CD4-positive, alpha-beta memory T cell (primary cell): ENCODE measurements at places on chromosomes 2 and 18.

DNA sequence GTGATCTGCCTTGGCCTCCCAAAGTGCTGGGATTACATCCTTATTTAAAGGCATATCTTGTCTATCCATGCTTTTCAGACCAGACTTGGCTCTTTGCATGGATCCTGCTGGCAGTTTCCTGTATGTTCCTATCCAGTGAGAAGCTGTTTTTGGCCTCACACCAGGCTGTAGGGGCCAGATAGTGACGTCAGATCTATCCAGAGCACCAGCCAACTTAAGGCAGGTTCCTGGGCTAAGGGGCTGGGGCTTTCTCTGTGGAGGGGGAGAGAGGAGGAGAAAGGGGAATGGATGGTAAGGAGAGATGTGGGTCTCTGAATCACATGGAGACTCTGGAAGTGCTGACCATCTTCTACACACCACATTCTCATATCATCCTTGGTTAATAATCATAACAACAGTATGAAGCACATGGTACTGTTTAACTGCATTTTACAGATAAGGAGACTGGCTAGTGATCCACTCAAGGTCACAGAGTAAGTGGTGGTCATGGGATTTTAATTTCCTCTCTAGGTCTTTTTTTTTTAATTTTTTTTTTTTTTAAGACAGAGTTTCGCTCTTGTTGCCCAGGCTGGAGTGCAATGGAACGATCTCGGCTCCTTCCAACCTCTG is 2.0 kb upstream of the FAM117B start:
- DNase-seq, result no peak

- DNase-seq, result no peak
Measured at GRCh38 chr2:217929757-217930707, 72.8 kb downstream of the TNS1 start.

DNA sequence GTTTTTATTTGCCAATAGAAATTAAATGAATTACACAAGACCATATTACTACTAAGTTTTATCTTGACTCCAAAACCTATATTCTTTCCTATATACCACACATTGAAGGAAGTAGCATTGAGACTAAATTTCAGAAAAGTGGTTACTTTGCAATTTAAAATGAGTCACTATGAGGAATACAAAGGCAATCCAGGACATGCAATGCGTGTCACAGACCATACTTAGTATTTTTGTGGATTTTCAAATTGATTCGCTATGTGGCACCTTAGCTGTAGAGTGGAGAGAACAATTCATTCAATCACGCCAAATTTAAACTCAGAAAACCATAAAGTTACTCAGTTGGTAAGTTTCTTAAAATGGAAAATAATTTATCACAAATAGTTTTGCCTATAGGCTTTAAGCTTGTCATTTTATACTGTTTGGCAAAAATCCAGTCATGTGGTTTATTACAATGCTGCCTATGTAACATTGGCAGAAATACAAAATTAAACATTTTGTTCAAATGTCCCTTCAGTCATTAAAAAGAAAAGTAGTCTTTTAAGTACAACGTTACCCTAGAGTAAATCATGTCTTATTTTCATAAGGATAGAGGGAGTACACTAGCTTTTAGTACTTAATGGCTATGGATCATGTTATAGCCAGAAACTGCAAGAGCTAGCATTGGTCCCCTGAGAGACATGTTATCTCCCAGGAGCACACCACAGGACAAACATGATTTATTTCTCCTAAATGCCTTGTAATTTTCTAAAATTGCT is 222.8 kb upstream of the CDH7 start:
- DNase-seq, result no peak

DNA sequence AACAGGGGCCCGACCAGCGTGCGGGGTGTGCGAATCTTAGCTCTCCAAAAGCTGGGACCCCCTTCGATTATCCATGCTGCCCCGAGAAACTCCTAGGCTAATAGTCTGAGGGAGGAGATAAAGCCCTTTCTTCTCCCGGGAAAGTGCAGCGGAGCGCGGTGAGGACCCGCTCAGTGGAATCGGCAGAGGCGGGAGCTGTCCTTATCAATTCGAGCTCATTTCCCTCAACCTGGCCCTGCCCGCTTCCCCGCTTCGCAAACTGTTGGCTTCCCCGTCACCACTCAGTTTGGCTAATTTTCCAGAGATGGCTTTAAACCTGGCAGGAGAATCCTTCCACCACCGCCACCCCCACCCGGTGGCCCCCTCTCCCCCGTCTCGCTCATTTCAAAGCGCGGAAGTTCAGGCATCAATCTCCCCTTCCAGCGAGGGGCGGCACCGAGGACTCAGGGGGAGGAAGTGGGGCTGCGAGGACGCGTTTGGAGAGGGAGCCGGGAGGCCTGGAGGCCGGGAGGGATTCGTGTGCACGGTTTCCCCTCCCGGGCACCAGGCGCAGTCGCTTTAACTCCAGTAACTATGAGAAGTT is 1.6 kb downstream of the KLHL14 start:
- DNase-seq, result no peak

DNA sequence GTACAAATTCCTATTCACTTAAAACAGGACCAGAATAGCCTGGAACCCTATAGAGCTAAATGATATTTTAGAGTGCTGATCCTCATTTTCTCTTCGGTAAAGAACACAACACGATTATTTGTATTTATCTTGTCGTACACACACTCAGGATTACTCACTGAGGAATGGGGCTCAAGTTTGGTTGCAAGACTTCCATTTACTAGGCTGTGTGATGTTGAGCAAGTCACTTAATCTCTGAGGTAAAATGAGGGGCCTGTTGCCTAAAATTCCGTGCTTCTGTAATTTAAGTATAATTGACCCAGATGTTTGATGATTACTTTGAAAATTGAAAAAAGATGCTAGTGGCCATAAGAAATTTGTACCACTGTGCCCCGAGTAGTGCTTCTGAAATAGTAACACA is 42.6 kb upstream of the MAP4K3 start:
- DNase-seq, result no peak
